ENCODE measurements at places on chromosomes 7 and 10.

GRCh38 chr7:29935111-29935510 lies 54.5 kb downstream of the SCRN1 start:
- no peak for DNase-seq

- DNase-seq, result no peak
Measured at GRCh38 chr7:105819559-105819958, 56.8 kb downstream of the ATXN7L1 start.

DNA sequence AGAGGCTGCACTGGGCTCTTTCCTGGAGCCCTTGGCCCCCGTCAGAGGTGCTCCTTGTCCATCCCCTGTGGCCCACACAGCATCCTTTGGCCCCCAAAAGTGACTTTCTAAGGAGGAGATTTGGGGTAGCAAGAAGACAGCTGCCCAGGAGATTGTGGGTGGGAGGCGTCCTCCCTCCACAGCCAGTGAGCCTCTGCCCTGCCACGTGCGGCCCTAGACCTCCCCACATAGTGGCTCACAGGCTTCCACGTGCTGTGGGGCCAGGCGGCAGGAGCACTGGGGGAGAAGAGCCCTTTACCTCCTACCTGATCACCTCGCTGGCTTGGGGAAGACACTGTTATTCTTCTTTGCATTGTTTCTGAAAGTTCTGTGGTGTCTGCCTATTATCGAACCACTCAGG lies 178.8 kb downstream of the TCERG1L start:
- DNase-seq, result no peak

- no peak for DNase-seq
Measured at GRCh38 chr10:71244431-71245419, 32.4 kb downstream of the UNC5B start.

GRCh38 chr10:73968098-73968521 lies 29.8 kb upstream of the VCL start:
- DNase-seq, result no peak

DNA sequence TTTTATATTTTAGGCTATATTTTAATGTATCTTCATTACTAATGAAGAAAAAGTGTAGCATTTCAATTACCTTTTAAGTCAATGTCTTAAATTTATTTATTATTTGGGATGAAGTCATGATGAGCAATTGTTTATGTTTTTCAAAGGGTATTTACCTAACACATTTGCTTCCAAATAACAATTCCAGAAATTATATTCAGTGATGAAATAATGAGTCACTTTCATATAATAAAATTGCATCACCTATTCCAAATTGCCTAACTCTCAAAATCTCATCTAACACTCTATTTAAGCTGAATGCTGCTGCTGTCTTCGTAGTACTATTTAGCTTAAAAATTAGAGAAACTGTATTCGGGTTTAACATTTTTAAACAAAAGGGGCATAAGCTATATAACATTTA lies 97.7 kb downstream of the PRKG1 start:
- DNase-seq, result no peak

DNA sequence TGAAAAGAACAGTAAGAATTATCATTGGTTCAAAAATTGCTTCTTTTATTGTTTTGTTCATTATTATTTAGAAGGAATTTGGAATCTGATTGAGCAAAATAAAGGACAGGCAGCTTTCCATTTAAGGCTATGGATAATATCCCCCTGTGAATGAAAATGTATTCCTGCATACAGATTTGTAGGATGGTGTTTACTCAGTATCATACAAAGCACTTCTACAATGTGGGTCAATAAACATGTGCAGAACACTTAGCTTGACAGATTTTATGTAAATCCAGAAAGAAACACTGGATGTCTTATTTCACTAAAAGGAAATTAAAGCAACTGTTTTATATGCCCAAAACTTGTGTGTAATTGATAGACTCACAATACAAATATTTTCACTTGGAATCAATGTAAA lies 189.7 kb downstream of the THSD7A start:
- no peak for DNase-seq

- no peak for DNase-seq
Measured at GRCh38 chr7:94303695-94304094, 91.0 kb upstream of the COL1A2 start.

DNA sequence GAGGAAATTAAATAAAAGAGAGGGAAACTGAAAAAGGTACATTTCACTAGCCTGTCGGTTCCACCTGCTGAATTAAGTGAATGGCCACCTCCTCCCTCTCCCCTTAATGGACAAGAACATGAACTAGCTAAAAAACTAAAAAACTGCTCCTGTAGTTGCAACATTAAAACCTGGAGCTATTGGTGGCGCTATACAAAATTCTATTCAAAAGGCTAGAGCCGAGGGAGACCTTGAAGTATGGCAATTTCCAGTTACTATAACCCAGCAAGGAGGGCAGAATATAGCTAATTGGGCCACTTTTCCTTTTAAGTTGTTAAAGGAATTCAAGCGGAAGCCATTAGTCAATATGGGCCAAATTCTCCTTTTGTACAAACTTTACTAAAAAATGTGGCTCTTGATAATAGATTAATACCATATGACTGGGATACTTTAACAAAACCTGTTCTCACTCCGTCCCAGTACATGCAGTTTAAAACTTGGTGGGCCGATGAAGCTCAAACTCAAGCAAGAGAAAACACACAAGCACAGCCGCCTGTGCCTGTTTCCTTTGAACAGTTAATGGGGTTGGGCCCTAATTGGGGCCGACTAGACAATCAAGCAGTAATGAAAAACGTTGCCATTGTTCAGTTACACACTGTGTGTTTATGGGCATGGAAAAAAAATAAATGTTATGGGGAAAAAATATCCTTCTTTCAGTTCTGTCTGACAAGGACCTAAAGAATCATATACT lies 6.5 kb upstream of the CHST3 start:
- no peak for DNase-seq

GRCh38 chr7:101823096-101823495 lies 5.7 kb downstream of the CUX1 start:
- DNase-seq, result no peak

GRCh38 chr10:70380350-70381135 lies 1.9 kb downstream of the LRRC20 start:
- no peak for DNase-seq

DNA sequence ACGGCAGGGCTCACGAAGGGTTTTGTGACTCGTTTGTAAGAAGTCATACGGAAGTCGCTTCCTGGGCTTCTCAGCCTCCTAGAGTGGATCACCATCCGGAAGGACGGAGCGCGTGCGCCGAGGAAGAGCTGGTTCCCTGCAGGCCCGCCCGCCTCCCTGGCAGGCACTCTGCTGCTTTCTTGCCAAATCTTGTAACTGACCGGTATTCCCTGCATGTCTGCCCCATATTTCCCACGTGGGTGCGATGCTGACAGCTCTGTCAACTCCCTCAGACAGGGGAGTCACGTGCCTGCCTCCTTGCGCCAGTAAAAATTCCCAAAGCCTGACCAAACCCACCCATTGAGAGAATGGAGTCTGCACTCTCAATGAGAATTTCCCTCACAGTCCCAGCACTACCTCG lies 12.7 kb downstream of the SHH start:
- no peak for DNase-seq

- no peak for DNase-seq
Measured at GRCh38 chr10:79994556-79994955, 45.7 kb upstream of the SFTPD start.

DNA sequence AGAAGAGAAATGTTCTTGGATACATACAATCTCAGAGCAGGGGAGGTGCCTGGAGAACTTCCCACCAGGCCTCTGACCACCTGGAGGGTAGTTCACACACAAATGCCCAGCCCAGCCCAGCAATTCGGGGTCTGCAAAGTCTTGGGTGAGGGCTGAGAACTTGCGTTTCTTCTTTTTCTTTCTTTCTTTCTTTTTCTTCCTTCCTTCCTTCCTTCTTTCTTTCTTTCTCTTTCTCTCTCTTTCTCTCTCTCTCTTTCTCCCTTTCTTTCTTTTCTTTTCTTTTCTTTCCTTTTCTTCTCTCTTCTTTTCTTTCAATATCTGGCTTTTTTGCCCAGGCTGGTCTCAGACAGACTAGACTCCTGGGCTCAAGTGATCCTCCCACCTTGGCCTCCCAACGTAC lies 22.4 kb downstream of the NPC1L1 start:
- no peak for DNase-seq

DNA sequence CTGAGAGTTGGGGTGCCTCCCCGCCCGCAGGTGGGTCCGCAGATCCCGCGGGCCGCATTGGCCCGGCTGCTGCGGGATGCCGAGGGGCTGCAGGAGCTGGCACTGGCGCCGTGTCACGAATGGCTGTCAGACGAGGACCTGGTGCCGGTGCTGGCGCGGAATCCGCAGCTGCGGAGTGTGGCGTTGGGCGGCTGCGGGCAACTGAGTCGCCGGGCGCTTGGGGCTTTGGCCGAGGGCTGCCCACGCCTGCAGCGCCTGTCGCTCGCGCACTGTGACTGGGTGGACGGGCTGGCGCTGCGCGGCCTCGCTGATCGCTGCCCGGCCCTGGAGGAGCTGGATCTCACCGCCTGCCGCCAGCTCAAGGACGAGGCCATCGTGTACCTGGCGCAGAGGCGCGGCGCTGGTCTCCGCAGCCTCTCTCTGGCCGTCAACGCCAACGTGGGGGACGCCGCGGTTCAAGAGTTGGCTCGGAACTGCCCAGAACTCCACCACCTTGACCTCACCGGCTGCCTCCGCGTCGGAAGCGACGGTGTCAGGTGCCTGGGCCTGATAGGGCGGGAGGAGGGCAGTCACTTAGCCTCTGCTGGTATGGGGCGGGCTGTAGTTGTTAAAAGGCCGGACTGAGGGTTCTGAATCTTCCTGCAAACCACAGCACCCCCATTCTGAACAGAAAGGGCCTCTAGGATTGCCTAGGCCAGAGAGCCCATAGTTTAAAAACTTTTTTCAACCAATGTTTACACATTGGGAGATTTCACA lies 1.3 kb downstream of the FBXL15 start:
- DNase-seq, result peak; percentile 79

All from hematopoietic multipotent progenitor cell treated with erythropoietin and hydrocortisone succinate and interleukin-3 and kit ligand, for 8 days (in vitro differentiated cells).